ENCODE measurements at places on chromosomes 7 and 10. TPM values are rescaled to one million over a fixed set of nuclear protein-coding genes. Genes with fewer than 3 reads are reported as not detected.

The GHRHR gene
- total RNA-seq: 1.9 TPM

DNA sequence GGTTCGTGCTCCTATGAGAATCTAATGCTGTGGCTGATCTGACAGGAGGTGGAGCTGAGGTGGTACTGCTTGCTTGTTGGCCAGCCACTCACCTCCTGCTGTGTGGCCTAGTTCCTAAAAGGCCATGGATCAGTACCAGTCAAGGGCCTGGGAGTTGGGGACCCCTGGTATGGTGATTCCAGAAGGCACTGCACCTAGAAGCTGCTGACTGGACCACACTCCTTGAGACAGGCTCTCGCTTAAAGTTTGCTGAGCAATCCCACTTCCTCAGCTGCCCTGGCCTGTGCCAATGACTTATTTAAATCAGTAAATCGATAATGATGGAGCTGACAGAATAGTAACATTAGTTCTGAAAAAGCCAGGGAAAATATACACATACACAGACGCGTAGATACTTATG is 98.6 kb upstream of the LYZL2 start:
- H3K36me3 ChIP-seq: no peaks in the 10 kb centered on the region
- no peaks in the 10 kb centered on the region for H3K27me3 ChIP-seq
- no peaks in the 10 kb centered on the region for H3K4me1 ChIP-seq

GRCh38 chr10:48700493-48700892 is 15.8 kb downstream of the WDFY4 start:
- H3K4me3 ChIP-seq: no peak overlapping the region
- no peaks in the 10 kb centered on the region for H3K36me3 ChIP-seq
- H3K27ac ChIP-seq: no peak overlapping the region
- H3K4me1 ChIP-seq: no peaks in the 10 kb centered on the region
- DNase-seq: peak; percentile 32

GRCh38 chr10:94424714-94425337 is 22.5 kb downstream of the TBC1D12 start:
- H3K4me3 ChIP-seq: no peak overlapping the region
- no peaks in the 10 kb centered on the region for H3K27me3 ChIP-seq
- H3K27ac ChIP-seq: no peak overlapping the region

Measured in endodermal cell (in vitro differentiated cells).